ENCODE measurements at places on chromosomes 11 and 22. TPM values are rescaled to one million over a fixed set of nuclear protein-coding genes. Genes with fewer than 3 reads are reported as not detected.

DNA sequence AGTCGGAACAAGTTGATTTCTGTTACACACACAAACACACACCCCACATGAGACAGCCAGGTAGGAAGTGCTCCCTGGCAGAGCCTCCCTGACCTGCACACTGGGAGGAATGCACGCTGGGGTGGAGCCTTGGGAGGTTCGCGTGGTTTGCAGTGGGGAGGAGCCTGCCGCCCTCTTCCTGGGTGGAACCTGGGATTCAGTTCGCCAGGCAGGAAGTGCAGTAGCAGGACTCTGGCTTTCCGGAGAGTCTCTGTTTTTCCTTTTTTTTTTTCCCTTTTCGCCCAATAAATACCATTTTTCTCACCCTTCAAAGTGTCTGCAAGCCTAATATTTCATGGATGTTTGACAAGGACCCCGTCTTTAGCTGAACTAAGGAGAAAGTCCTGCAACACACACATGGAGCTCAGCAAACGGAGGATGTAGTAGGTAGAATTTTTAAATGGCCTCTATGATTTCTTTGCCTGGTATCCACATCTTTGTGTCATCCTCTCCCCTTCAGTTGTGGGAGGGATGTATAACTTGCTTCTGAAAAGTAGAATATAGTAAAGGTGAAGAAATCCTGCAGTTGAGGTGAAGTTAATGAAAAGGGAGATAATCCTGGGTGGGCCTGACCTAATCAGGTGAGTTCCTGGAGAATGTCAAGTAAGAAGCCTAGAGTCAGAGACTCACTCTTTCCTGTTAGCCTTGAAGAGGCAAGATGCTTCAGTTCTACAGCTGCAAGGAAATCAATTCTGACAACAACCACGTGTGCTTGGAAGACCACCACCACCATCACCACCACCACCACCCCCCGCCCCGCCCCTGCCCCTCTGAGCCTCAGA, 72.9 kb downstream of the PIWIL4 start:
- no peak for DNase-seq

GRCh38 chr11:19905280-19905853, 192.7 kb downstream of the NAV2 start:
- DNase-seq: no peak

DNA sequence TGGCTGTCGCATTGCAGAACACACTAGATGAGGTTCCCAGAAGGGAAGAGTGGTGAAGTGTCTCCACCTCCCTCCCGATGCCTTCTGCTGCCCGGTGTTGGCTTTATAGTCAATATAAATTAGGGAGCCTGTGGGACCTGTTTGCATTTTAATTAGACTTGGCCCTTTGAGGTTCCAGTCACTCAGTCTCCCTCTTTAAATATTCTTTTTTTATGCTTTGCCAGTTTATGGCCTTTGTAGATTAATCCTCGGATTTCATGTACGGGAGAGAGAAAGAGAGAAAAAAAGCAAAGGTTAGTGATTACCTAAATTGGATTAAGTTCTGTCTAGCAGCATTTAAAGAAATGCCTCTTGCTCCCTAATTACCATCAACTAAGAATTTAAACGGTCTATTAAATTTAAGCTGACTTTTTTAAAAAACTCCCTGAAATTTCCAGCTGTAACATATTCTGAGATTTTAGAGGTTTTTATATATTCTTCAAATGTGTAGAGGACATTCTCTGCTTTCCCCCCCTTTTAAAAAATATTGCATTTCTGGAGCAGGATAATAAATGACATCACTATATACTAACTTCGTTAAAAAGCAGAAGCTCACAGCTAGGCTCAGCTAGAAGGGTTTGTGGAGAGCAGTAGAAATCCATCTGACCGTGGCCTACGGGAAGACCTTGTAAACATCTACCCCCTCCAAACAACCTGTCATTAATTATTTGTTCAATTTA, 84.4 kb downstream of the PRR5L start:
- DNase-seq: no peak

The PAX6 gene
- not detected for total RNA-seq

Measured in glomerular endothelial cell (primary cell).